HuH-7.5 (cell line): ENCODE measurements at places on chromosomes 5 and 9.

DNA sequence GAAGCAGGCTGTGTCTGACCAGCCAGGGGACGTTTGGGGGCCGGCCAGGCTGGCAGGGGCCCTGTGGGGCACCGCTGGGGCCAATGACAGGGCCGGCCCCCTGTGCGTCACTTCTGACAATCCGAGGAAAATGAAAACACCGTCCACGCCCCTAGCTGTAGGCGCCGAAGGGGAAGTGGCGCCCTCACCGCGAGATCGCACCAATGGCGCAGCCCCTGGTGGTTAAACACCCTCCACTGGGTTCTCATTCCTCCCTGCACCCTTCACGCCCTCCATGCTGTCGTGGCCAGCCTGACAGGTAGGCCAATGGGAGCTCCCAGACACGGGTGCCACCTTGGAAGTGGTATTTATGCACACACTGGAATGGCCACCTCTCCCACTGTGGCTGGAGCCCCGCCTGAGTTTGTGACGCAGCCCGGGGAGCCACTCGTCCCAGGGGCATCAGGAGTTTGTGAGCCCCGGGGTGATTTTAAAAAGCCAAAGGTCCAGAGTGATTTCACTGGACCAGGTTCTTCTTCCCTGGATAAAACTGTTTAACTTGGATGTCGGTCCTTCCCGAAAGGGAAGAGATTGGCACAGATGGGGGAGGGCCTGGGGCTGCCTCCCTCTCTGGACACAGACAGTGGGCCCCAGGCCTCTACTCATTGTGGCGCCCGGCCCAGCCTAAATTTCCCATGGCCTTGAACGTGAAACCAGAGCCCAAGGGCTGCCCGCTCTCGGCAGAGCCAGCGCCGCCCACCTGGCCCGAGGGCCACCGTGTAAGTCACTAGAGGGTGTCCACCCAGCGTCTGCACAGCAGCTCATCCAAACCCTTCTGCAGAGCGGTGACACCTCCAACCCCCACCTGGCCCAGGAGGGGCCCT lies 49.7 kb downstream of the NKD2 start:
- DNase-seq = no peak

GRCh38 chr5:150215979-150216944 lies 26.4 kb downstream of the SLC6A7 start:
- no peak for DNase-seq

GRCh38 chr5:143311955-143312354 lies 91.5 kb downstream of the NR3C1 start:
- no peak for DNase-seq

- no peak for DNase-seq
Measured at GRCh38 chr5:33891446-33891787, 373 bp downstream of the ADAMTS12 start.

- no peak for DNase-seq
Measured at GRCh38 chr5:93616538-93617174, 33.6 kb downstream of the NR2F1 start.

- DNase-seq = no peak
Measured at GRCh38 chr9:114088571-114089170, 10.4 kb downstream of the KIF12 start.

DNA sequence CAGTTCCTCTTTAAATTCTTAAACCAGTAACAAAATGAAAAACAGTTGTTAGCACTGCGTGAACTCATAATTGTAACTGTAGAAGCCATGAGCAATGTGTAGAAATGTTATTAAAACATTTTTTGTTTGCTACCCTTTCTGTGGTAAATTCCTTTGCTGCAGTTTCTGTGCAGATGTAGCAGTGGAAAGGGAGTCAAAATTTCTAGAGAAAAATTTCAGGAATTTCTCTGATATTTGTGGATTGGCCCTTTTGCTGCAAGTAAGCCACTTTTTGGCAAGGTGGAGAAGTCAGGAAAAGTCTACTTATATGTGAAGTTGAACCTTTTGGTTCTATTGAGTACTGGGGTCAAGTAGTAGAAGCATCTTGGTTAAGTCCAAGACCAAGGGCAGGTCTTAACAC lies 10.1 kb downstream of the FBXL7 start:
- no peak for DNase-seq

DNA sequence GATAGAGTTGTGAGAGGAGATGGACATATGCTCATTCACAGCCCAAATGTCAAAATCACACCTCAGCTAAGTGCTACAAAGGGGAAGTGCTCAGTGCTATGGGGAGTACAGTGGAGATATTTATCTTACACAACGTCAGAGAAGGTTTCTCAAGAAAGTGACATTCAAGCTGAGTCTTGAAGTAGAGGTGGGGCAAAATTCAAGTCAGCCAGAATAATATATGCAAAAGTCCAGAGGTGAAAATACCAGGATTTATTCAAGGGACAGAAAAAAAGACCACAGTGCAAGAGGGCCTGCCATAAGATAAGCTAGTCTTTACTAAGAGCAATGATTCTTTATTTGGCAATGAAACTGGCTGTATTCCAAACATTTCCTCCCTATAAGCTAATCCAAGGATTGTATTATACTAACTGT lies 327.8 kb upstream of the PIK3R1 start:
- no peak for DNase-seq

DNA sequence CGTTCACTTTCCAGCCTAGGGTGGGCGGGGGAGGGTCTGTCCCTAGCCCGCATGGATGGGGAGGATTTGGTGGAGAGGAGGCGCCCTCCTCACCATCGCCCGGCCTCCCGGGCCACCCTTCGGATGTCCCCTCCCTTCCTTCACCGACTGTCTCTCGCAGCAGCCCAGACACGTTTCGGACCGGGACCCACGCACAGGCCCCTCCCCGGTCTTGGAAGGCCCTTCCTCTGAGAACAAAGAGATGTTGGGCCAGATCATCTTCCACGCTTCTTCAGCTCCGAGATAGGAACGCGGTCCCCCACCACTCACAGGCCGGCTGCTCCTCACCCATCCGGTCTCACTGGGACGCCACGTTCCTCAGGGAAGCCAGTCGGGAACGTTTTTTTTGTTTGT lies 640 bp upstream of the DPM2 start:
- DNase-seq = no peak

GRCh38 chr5:90410178-90410762 lies 714 bp upstream of the CETN3 start:
- no peak for DNase-seq

DNA sequence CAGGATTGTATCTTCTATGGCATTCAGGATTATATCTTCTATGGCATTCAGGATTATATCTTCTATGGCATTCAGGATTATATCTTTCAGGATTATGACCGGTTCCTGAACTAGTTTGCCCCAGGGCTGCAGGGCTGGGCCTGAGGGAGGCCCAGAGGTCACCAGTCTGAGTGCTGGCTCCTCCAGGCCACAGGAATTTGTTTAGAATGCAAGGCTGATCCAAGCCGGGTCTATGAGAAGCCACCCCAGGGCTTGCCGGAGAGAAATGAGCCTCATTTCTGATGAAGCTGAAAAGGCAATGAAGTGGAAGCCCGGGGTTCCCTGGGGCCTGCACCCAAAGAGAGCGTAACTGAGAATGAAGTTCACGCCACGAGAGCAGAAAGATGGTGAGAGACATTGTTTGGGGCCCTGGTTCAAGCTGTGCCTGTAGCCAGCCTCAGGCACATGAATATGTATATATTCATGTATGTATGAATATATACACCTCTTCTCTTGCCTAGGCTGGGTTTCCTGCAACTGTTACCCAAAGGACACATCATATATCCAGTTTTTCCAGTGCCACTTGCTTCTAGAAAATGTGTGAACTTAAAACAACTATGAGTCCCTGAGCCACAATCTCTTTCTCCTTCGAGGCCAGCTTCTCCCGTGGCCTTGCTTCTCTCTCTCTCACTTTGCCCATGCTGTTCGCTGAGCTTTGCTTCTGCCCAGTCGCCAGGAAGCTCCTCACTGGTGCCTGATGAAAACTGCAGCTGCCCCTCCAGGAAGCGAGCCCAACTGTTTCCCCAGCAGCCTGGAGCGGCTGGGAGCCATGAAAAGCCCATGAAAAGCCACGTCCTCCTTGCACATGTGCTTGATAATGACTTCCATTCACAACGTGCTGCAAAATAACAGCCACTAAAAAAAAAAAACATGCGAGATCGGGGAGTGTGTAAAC lies 62.3 kb downstream of the GTF3C4 start:
- no peak for DNase-seq

DNA sequence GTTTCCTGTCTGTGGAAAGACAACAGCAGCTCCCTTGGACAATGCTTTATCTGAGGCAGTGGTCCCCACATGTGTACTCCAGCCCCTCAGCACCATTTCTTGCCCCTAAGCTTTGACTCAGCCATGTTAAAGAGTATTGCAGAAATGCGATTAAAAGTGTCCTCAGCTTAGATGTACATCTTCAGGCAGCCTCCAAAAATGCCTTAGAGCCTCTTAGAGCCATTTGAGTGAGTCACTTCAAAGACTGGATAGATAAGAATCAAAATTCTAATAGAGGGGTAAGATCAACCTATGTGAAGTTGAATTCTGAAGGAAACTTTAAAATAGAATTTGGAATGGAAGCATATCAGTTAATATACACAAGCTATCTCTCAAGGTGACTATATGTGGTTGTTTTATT lies 296.3 kb downstream of the ADAMTS6 start:
- no peak for DNase-seq

GRCh38 chr5:56480078-56480704 lies 247.1 kb upstream of the ANKRD55 start:
- peak; percentile 27 for DNase-seq

DNA sequence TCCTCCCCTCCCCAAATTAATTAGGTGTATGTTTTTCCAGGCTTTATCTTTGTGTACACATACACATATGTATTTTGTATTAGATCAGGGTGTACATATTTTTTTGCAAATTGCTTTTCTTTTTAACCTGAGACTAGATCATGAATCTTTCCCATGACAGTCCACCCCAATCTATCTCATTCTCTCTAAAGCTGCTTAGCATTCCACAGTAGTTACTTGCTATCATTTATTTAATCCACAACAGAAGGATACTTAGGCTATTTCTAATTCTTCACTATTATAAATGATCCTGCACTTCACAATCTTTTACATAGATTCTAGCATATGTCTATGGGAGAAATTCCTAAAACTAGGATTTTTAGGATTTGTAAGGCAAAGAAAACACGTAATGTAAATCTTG lies 43.9 kb downstream of the SH3RF2 start:
- DNase-seq = no peak

DNA sequence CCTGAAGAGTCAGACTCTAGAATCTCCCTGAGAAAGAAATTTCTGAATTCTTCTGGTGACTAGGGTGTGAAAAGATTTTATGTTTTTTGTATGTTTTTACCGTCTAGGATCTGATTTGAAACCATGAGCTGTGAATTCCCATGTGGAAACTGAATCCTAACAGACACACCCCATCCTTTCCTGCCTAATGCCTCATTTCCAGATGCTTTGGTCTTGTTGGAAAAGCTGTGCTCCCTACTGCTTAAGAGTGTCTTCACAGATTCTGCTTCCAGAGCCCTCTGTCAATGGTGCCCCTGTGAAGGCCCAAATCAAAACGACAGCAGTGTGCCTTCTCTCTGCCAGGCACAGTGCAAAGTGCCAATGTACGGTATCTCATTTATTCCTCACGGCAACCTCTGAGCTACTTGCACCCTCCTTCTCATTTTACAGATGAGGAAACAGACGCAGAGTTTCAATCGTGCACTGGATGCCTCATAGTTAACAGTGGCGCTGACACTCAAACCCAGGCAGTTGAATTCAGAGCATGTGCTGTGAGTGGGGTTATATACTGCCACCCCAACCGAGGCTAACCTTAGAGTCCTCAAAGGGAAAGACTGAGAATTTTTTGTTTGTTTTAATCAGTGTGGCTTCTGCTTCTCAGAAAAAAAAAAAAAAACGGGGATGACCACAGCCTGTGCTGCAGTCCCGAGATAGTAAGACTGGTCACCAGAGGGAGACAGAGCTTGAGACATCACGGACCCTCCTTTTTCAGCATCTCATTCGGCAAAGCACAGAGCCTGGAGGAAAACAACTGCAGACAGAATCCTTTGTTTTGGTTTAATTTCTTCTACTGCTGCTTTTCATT lies 188.4 kb downstream of the SNCAIP start:
- no peak for DNase-seq

DNA sequence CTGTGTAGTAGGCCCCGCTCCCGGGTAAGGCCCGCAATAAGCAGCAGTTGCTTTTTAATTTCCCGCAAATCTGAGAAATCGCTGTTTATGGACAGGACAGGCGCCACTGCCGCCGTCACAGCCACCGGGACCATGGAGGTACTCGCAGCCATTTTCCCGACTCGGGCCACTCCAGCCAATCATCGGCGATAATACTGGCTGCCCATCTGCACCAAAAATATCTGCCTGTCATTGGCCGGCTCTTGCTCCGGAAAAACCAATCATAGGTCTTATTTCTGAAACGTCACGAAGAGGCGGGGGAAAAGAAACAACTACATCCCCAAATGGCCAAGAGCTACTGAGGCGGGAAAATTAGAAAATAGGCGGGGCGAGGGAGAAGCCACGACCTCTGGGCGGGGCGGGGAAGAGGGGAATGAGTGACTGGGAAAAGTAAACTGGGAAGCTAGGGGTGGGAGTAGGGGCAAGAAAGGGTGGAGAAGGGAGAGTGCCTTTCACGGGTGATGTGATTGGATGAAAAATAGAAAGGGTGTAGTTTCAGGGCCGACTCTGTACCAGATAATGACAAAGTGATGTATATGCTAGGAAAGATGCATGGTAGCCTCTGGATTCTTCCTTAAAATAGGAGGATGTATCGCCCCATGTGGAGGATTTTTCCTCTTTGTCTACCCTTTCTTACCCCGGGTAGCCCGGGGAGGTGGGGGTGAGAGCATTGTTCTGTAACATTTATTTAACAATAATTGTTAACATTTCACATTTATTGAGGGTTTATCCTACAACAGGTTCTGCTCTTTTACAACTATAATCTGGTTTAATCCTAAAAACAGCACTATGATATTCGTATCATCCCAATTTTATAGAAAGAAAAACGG lies at the start of gene CDC23:
TSS of gene CDC23 (minus strand) at position 163 of the 869 bp plus-strand sequence. CDS start at position 152, 11 bp downstream.
- peak; percentile 91 for DNase-seq

DNA sequence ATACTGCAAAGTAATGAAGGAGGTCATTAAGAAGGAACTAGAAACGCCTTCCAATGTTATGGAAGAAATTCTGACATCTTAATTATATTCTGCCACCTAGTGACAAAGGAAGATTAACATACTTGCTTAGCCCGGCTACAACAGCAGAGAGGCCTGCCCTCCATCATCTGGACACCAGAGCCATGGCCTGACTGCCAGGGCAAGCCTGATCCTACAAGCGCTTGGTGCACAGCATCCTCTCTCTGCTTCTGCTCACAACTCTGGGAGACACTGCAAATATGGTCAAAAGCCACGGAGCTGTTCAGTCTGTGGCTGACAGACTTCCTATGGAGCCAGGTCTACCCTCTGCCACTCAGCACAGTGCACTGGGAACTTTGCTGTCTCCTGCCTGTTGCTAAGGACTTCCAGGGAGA lies 87.3 kb upstream of the SLC44A1 start:
- peak; percentile 30 for DNase-seq

DNA sequence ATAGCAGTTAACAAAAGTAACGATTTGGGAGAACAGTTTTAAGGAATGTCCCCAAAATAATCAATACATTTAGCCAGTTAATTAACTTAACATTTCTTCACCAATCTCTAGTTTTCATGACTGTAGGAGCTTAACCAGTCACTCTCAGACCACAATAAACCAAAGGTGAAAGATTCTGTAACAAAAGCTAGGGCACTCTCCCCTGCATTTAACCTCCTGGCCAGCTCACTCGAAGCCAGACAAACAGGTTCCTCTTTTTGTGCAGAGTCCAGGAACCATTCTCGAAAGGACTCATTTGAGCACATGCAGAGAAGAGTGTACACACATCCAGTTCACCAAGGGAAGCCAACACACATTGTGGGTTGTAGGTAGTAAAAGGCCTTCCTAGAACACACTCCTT lies 6.5 kb downstream of the IL7R start:
- DNase-seq = no peak
